ENCODE measurements at places on chromosomes 6 and 20.

GRCh38 chr20:39311851-39312506, 349.8 kb downstream of the DHX35 start:
- no peak for DNase-seq

GRCh38 chr6:167952512-167952859, 45.0 kb upstream of the KIF25 start:
- DNase-seq = no peak

- DNase-seq = no peak
Measured at GRCh38 chr6:2129182-2129621, 116.2 kb downstream of the GMDS start.

GRCh38 chr6:62390401-62390800, 104.4 kb upstream of the KHDRBS2 start:
- DNase-seq = no peak

- no peak for DNase-seq
Measured at GRCh38 chr20:48695255-48695654, 132.5 kb downstream of the PREX1 start.

DNA sequence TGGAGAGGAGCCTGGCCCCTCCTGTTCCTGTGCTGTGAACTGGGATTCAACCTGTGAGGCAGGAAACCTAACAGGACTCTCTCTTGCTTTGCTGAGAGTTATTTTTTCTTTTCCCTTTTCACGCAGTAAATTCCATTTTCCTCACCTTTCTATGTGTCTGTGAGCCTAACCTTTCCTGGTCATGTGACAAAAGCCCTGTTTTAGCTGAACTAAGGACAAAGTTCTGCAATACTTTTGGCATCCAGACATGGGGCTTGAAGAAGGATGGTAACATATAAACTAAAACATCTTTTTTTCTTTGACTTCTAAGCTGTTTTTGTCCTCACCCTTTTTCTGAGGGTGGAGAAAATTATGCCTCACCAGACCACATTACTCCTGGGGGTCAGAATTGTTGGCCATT, 368.5 kb downstream of the HTR1B start:
- no peak for DNase-seq

DNA sequence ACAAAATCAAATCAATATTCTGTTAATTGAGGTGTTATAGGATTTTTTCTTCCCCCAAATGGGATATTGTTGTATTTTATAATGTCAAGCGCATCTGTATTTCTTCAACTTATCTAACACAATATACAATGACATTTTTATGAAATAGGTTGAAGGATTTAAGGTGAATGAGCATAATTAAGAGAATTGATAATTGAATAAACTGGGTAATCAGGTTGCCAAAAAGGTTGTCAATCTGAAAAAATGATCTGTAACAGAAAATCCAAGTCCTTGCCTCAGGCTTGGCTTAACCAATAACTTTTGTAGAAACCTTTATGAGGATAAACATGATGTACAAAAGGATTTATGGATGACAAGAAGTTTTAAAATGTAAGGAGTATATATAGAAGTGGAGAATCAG, 1101.7 kb upstream of the EYS start:
- DNase-seq = no peak

- no peak for DNase-seq
Measured at GRCh38 chr20:32886652-32887051, 27.9 kb downstream of the EFCAB8 start.

DNA sequence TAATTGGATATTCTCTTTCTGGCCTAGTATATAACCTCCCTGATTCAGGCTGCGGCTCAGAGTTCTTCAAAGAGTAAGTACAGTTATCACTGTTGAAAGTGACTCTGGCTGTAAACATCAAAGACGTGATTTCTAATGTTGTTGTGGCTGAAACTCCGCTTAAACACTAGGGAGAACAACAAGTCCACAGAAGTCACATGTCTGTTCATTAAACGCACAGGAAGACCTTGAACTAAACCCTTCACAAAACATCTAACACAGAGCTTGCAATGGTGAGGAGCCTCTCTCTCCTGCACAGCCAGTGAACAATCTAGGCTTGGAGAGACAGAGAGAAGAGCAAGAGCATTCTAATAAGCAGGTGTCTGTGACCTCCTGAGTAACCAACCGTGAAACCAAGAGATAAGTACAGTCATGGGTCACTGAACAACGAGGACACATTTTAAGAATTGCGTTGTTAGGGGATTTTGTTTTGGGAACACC, 249.3 kb downstream of the PRKN start:
- peak; percentile 30 for DNase-seq

DNA sequence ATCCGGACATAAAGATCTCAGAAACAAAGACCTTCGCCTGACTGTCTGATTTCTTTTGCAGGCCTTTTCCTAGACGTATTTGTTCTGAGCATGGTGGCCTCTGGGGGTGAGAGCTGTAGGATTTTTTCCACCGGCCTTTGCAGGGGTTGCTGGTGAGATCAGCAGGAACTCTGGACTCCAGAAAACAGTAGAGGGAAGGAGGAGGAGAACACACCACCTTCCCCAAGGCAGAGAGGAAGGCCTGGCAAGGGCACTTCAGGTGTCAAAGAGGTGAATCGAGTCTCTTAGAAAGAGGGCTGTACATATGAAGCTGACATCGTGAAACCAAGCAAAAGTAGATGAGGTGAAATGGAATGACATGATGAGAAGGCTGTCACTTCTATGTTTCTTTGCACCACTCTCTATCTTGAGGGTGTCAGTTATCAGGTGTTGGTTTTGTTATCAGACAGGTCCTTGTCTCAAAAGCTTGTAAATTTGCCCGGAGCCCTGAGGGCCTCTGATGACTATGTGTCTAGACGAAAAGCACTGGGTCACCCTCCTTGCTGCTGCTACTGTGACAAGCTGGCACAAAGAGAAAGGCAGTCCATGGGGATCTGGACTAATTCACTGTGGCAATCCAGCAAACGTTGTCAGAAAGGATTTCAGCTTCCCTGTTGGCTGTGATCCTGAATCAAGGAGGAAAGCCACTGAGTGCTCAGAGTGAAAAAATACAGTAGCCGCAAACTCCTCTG, 91.3 kb upstream of the MAP3K7 start:
- no peak for DNase-seq

DNA sequence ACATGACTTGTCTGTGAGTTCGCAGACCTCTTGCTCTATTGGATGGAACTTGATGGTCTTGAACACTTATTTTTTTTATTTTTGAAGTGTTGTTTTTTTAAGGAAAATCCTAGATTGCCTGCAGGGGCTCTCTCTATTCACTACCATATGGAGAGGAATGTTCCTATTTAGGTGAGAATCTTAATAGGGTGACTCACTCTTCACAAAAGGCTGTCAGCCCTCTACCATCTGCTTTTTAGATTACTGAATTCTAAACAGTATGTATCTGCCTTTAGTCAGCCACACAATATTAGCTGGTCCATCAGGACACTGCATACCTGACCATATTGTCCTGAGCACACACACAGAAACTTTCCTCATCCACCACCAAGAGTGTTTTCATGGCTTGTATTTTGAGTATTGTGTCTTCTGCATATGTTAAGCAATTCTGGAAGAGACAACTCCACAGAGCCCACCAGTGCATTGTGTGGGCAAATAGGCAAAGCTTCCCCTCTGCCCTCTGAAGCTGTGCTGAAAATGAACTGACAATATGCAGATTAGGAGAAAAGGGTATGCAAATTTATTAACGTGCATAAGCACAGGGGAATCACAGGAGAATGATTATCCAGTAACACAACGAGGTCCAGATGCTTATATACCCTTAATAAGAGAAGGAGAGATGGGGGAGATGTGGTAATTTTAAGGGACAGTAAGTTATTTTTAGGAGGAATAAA, 6.6 kb upstream of the BTBD9 start:
- DNase-seq = no peak

- DNase-seq = no peak
Measured at GRCh38 chr6:112223070-112223861, 31.1 kb downstream of the LAMA4 start.

GRCh38 chr20:38435555-38435939, 419 bp upstream of the SNHG17 start:
- DNase-seq = no peak

GRCh38 chr6:133894369-133894768, 5.5 kb downstream of the TCF21 start:
- DNase-seq = no peak

- DNase-seq = no peak
Measured at GRCh38 chr20:1600736-1601135, 19.1 kb downstream of the SIRPB1 start.

- peak; percentile 43 for DNase-seq
Measured at GRCh38 chr6:148179786-148180185, 162.9 kb upstream of the SASH1 start.

DNA sequence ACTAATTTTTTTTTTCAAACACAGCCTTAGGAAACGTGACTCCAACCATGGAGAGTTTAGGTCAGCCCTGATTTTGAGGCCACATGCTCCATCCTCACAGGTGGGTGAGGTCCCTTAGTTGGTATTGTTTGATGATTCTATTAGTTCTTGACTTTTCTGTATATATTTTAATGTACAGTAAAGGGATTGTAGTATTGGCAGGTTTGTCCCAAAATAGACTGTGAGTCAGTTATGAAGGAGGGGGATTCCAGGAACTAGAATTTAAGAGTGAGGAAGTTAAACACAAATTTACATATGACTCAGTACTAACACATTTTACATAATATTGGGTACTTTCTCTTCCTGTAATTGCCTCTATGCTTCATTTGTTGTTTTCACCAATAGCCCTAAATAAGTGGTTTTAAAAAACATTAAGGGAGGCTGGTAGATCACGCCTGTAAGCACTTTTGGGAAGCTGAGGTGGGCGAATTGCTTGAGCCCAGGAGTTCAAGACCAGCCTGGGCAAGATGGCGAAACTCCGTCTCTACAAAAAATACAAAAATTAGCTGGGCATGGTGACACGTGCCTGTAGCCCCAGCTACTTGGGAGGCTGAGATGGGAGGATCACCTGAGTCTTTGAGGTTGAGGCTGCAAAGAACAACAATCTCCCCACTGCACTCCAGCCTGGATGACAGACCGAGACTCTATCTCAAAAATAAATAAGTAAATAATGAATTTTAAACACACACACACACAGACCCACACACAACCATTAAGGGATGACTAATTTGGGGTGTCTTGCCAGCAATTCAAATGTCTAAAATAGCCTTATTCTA, 81.8 kb downstream of the SGK1 start:
- no peak for DNase-seq

- DNase-seq = peak; percentile 37
Measured at GRCh38 chr6:119037941-119038623, 40.4 kb downstream of the FAM184A start.

- DNase-seq = no peak
Measured at GRCh38 chr6:20252311-20252710, 40.0 kb upstream of the MBOAT1 start.

DNA sequence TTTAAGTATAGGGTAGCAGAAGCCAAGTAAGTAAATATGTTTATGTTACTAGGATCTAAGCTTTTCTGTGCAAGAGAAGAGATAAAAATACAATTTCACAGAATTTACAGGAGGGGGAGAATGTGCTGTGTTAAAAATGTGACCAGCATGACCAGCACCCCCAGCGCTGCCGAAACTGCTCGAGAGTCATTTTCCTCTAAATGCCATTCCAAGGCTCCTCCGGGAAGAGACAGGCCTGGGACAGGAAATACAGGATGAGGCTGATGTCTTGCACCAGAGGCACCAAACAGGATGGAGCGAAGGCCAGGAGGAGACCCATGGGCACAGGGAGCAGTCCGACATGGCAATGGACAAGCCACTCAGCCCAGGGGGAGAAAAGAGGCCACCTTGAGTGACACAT, 21.1 kb downstream of the TAF4 start:
- DNase-seq = no peak

DNA sequence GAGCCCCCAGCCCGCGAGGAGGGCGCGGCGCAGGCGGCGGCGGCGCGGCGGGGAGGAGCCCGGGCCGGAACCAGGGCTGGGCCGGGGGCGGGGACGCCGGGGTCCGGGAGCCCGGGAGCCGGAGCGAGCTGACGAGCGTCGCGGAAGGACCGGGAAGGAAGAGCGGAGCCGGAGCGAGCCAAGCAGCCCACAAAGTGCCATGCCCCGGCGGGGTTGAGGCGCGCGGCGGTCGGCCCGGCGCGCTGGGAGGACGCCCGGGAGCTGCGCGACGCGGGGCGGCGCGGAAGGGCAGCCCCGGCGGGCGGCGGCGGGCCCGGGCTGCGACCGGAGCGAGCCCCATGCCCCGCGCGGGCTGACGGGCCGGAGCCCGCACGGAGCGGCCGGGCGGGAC, 289 bp downstream of the FOXP4 start:
- DNase-seq = no peak

DNA sequence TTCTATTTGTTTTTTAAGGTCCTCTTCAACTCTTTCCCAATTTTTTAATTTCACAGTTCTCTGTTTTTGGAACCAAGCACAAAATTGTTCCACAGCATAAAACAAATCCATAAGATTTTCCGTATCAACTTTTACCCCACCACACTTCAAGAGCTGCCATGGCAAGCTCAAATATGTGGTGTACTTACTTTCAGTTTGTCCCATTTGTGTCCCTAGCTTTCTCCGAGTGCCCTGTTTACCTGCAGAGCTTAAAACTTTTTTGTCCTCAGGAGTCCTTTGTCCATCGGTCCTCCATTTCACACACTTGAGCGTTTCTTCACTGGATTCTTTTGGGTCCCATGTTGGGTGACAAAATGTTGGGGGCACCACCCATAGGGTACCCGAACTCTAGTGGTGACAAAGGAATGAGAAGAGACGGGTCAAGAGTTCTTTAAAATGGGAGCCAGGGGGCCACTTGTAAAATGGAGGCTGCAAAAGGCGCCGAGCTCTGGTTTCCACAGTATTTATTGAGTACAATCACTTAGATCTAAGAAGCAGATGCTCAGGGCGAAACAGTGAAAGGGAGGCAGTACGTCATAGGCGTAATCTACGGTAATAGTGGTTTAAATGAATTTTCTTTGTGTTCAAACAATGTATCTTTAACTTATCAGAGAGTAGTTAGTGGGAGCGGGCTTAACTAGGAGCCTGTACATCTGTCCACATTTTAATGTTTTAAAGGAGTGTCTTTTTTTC, 39.8 kb upstream of the SERINC1 start:
- no peak for DNase-seq

- DNase-seq = no peak
Measured at GRCh38 chr6:51885957-51886356, 201.5 kb downstream of the PKHD1 start.

DNA sequence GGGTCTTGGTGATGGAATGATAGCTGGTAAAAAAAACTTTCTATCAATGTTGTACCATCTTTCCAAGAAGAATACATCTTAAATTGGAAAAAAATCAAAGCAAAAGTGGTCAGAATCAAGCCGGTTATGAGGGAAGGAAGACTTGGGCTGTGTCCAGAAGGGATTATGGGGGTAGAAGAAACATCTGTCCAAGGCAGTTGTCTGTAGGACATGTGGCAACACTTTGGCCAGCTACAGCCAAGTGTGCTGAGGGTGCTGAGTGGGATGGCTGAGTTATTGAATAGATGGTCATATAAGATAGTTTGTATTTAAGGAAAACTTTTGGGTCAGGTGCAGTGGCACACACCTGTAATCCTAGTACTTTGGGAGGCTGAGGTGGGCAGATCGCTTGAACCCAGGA, 38.4 kb downstream of the INSM1 start:
- DNase-seq = no peak

- DNase-seq = no peak
Measured at GRCh38 chr6:18493382-18493891, 106.3 kb downstream of the RNF144B start.

- no peak for DNase-seq
Measured at GRCh38 chr20:19969507-19970255, 47.5 kb upstream of the NAA20 start.

GRCh38 chr6:25934735-25935313, 4.3 kb upstream of the SLC17A2 start:
- no peak for DNase-seq

GRCh38 chr6:19571176-19571575, 266.0 kb upstream of the ID4 start:
- DNase-seq = no peak
